ENCODE measurements at places on chromosomes 11 and 22.

DNA sequence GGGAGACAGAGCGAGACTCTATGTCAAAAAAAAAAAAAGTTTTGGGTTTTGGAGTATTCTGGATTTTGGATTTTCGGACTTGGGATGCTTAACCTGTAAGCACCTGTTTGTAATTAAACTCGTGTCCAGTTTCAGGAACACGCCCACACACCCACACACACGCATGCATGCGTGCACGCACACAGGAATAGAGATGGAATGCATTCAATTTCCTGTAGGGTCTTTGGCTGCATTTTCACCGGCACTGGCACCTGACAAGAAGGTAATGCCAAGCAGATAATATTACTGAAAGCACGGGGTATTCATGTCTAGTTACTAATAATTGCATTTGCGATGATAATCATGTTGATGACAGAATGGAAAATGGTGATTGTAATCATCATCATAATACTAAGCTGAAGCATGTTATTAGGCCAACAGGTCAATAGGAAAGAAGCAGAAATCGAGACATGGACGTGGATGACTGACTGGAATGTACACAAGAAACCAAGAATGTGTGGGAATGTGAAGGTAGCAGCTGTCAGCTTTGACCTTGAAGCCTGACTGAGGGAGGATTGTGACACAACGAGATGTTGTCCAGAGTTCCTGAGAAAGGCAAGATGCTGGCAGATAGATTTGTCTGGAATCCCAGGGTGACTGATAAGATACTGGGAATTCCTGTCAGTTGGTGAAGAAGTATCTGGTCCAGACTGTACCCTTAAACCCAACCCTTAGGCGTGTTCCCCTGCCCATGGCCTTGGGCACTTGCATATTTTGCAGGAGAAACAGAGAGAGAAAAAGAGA lies 108.6 kb downstream of the SYN3 start:
- DNase-seq = no peak

GRCh38 chr22:32325811-32326237 lies 31.8 kb upstream of the RFPL3 start:
- DNase-seq = no peak

- DNase-seq = peak; percentile 27
These were observed 25.7 kb downstream of the ELFN2 start for GRCh38 chr22:37401401-37402183.

GRCh38 chr22:42177891-42178336 lies 47.3 kb upstream of the CYP2D6 start:
- no peak for DNase-seq

DNA sequence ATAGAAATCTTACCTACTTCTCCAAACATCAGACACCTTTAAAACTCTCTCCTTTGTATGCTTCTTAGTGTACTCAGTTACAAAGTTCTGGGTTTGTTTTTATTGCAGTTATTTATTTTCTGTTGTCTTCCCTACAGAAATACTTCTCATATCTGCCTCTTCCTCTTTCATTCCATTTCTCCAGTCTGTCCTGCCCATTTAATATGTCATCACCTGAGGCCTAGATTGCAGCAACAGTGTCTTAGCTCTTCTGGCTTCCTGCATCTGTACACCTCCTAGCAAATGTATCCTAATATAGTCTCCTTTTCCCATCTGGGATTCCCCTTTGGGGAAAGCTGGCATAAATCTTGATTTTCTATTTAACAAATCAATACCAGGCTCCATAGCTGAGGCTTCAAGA lies 34.9 kb upstream of the PCF11 start:
- DNase-seq = no peak

DNA sequence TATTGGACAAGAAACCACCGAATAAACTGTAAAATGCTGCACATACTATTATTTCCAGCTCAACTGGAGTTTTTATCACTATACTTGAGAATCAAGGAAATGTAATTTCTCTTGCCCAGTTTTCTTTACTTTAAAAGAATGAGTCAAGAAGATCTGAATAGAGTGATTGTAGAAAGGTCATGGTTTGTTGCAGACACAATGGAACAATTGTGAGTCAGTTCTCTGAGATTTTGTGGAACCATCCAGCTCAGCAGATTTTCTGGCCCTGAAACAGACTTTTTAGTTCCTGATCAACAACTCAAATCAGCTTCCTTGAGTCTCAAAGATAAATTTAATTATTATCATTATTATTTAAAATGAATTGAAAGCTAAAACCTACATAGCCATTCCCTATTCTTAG lies 1.3 kb downstream of the TCN1 start:
- peak; percentile 11 for DNase-seq

DNA sequence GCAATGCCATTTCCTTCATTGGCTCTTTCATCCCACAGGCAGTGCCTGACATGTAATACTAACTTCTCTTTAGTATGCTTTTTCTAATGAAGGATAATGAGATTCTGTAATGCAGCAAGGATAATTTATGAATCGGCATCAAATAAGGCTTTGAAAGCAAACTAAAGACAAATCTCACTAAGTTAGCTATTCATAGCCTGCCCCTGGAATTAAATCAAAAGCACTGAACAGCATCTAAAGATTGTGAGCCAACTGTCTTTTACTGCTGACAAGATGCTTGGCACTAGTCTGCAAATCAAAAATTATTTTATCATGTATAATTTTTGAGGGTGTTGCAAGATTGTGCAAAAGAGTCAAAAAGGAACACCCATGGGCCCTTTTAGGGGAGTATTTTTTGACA lies 265.0 kb downstream of the CASP12 start:
- no peak for DNase-seq

- no peak for DNase-seq
These were observed 21.2 kb downstream of the PPP6R3 start for GRCh38 chr11:68481579-68482240.

- DNase-seq = no peak
These were observed 26.3 kb downstream of the SNAP29 start for GRCh38 chr22:20885017-20885556.

GRCh38 chr11:96197103-96197502 lies 145.9 kb downstream of the MAML2 start:
- no peak for DNase-seq
